ENCODE measurements at places on chromosomes 3 and 15. TPM values are rescaled to one million over a fixed set of nuclear protein-coding genes. Genes with fewer than 3 reads are reported as not detected.

GRCh38 chr3:189673535-189673934, 42.3 kb downstream of the TP63 start:
- no peak for DNase-seq

- DNase-seq, result no peak
Observed at GRCh38 chr3:10933470-10933804, 59.1 kb upstream of the SLC6A1 start.

DNA sequence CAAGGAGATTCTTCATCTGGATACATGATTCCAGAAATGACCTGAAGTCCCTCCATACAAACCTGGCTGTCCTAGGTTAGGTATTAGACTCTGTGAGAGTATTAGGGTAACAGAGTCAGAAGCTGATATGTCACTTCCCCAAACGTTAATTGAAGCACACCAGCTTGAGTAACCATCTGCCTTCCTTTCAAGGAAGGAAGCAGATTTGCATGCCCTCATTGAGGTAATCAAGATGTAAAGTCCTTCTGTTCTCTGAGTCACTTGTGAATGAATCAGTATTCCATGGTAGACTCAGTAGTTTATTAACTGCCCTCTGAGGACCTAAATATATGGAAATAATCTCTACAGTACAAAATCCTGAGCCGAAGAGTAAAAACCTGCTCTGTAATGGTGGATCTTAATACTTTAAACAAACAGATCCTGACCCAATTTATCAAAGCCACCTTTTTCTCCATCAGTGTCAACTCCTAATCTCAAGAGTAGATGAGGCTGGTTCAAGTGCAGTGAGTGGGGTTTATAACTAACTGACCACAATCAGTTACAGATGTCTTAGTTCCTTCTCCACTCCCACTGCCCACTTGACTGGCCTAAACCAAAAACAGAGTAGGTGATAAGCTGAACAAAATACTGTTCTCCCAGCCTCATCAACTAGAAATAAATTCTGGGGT, 246.2 kb upstream of the CHRM5 start:
- DNase-seq, result no peak

Gene INSYN1
- not detected for total RNA-seq

Gene TEX55
- total RNA-seq, result not detected

DNA sequence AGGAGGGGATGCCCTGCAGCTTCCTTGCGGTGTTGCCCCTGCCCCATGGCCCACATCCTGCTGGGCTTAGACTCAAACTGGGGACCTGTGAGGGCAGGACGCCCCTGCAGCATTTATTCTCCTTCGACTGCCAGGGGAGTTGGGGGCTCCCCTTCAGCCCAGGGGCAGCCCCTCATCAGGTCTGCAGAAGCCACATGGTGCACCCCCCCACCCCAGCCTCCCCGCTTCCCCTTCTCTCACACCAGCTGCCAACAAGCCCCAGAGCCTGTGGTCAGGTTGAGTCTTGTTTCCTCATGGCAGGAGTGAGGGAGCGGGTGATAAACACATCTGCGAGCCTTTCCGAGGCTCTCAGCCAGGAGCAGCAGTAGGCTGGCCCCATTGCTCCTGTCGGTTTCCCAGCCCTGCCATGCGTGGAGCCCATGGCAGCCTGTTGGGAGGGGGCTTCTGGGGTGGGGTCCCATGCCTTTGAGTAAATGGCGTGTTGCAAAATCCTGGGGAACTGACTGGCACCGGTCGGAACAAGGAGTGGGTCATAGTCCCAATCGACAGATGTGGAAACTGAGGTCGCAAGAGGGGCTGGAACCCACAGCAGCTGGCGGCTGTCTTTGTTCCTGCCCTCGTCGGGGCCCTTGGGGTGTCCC, 27.8 kb downstream of the WNT7A start:
- no peak for DNase-seq
